ENCODE measurements at places on chromosomes 12 and 14.

- DNase-seq: no peak
These were observed 97.8 kb upstream of the KRAS start for GRCh38 chr12:25348593-25348895.

GRCh38 chr12:26727482-26728204 lies 105.4 kb downstream of the ITPR2 start:
- no peak for DNase-seq

DNA sequence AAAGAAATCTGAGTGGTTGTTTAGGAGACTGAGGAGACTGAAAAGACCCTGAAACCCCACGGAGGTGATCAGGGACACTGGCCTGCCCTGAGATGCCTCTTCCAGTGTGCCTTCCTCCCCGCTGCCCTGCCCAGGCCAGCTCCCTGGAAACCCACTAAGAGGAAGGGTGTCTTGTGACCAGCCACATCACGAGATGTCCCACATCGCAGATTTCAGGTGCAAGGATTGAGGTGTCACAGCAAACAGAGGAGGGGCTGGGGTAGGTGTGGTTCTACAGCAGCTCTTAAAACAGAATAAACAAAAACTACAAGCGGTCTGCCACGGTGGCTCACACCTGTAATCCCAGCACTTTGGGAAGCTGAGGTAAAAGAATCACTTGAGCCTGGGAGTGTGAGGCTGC lies 184.3 kb upstream of the C14orf180 start:
- no peak for DNase-seq

GRCh38 chr12:68667291-68667690 lies 19.5 kb upstream of the NUP107 start:
- DNase-seq: no peak

All from CD4-positive, alpha-beta T cell treated with Interleukin-4 for 1 hour (primary cell).